ENCODE measurements at places on chromosomes 12 and 14.

- DNase-seq = no peak
These were observed 170.0 kb upstream of the SLC16A7 start for GRCh38 chr12:59425798-59426197.

- no peak for DNase-seq
These were observed 98.9 kb downstream of the ZFP36L1 start for GRCh38 chr14:68693926-68694325.

DNA sequence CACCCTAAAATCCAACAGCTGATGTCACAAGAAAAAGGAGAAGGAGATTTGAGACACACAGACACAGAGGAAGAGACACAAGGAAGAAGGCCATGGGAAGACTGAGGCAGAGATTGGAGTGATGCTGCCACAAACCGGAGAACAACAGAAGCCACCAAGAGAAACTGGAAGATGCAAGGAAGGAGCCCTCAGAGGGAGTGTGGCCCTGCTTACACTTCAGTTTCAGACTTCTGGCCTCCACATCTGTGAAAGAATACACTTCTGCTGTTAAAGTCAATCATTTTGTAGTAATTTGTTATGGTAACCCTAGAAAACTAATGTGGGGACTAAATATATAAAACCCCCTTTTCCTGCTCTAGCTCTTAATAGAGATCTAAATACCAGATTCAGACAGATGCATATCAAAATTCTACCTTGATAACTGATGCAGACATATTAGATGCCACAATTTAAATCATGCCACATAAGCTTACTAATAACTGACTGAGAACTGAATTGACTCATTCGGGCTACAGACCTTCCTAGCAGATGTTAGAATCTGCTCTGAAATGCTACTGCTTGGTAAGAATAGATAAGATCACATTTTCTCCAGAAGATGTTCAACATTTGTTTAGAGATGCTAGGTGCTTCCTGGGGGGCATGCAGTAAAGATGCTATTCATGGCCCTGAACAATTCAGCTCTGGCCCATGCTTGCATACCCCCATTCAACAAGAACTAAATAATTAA lies 113.1 kb upstream of the CCND2 start:
- DNase-seq = no peak

DNA sequence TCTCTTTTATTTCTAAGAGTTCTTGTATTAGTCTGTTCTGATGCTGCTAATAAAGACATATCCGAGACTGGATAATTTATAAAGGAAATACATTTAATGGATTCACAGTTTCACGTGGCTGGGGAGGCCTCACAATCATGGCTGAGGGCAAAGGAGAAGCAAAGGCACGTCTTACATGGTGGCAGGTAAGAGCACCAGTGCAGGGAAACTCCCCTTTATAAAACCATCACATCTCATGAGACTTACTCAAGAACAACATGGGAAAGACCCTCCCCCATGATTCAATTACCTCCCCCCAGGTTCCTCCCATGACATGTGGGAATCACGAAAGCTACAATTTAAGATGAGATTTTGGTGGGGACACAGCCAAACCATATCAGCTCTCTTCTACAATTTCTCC lies 503.0 kb downstream of the NPAS3 start:
- no peak for DNase-seq

DNA sequence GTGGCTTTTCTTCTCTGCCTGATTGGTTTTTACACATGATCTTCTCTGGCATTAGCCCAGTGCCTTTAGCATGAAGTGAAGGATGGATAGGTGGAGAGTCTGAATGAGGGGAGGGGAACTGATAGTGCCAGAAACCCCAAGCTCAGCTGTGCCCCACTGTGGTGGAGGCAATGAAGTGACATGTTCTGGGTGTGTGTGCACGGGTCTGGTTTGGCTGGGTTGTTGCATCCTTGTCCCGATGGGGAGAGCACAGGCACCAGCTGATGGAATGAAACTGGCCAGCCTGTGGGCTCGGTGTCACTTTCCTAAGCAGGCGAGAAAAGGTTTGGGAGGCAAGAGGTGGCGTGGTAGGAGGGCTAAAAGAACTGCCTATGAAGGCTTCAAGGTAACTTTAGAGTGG lies 65.3 kb downstream of the CACNA1C start:
- no peak for DNase-seq

- DNase-seq = no peak
These were observed 756 bp downstream of the RNASE7 start for GRCh38 chr14:21042918-21043317.

DNA sequence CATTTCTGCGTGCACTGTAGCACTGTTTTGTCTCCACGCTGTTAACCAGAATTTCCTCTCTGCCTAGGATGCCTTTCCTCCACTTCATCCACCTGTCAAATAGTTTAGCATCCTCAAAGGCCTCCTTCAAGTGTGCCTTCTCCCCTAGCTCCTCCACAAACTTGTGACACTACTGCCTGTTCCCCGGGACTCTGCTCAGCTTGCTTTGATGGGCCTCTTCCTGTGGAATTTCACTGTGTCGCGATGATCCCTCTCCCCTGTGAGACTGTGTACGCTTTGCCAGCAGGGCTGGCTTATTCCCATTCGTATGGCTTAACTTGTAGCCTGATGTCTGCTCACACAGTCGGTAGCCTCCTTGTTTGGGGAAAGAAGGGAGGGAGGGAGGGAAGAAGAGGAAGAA lies 426.8 kb downstream of the VRK1 start:
- no peak for DNase-seq

GRCh38 chr14:95679148-95679815 lies 6.9 kb upstream of the TCL1B start:
- no peak for DNase-seq

GRCh38 chr14:56216626-56217379 lies 98.6 kb downstream of the PELI2 start:
- DNase-seq = peak; percentile 27

- DNase-seq = no peak
These were observed 20.2 kb upstream of the FUT8 start for GRCh38 chr14:65392296-65392695.

DNA sequence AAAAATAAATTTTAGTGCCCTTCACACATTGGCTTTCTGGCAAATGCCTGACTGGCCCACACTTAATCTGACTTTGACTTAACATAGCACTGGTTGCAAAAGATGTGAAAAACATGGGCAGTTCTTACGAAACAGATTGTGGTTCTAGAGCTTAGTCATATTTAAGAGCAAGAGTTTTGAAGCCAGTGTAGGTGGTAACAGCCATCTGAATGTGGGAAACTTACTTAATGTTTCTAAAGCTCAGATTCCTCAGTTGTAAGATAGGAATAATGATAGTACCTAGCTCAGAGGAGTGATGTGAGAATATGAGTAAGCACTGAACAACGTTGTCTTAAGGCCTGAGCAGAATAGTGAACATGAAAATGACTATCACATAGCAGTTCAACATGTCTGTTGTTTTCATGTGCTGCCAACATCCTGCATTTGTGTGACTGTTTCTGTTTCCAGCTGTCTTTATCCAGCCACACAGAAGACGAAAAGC lies 262.7 kb downstream of the SYT1 start:
- DNase-seq = no peak

GRCh38 chr12:96549341-96549740 lies 60.0 kb downstream of the CFAP54 start:
- DNase-seq = no peak

DNA sequence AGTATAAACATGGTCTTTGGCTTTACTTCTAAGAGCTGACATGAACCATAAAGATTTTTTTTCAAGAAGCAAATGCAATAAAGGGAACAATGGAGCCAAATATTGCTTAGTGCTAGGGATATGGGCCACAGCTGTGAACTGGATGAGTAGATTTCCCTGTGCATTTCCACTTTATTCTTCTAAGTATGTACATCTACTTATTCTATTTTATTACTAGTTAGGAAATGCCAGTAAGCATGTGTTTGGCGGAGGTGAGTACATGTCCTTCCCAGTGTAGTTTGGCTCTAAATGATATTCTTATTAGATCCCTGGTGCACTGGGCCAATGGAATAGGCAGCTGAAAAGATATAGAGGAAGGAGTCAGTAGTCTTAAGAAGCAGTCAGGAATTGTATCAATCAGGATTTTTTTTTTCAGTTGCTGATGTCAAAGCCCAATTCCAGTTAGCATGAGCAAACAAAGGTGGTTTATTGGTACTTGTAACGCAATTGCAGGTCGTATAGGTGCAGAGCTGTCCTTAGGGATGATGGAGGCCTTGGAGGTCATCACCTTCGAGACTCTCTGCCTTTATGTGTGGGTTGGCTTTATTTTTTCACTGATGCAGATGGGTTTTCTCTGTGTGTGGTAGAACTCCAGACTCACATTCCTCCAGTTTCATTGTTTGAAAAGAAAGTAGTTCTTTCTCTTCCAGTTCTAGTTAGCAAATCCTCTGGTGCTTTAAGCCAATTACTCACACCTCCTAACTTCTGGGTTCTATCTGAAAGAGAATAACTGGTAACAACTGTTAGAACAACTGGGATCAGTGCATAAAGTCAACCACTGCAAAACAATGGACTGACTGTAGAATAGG lies 139.0 kb upstream of the LRIG3 start:
- DNase-seq = no peak

- no peak for DNase-seq
These were observed 318.2 kb downstream of the NUAK1 start for GRCh38 chr12:105820429-105821125.

GRCh38 chr12:111029732-111030131 lies 109.4 kb upstream of the MYL2 start:
- no peak for DNase-seq

DNA sequence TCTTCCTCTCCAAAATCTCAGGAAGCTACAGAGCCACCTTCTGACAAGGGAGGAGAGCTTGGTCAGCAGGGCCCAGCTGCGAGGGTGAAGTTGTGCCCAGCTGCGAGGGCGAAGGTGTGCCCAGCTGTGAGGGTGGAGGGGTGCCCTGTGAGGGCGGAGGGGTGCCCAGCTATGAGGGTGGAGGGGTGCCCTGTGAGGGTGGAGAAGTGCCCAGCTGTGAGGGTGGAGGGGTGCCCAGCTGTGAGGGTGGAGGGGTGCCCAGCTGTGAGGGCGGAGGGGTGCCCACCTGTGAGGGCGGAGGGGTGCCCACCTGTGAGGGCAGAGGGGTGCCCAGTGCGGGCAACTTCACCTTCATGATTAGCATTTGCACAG lies 20.4 kb upstream of the TTC7B start:
- DNase-seq = no peak

- DNase-seq = no peak
These were observed 9.5 kb upstream of the PGF start for GRCh38 chr14:74964787-74965485.

DNA sequence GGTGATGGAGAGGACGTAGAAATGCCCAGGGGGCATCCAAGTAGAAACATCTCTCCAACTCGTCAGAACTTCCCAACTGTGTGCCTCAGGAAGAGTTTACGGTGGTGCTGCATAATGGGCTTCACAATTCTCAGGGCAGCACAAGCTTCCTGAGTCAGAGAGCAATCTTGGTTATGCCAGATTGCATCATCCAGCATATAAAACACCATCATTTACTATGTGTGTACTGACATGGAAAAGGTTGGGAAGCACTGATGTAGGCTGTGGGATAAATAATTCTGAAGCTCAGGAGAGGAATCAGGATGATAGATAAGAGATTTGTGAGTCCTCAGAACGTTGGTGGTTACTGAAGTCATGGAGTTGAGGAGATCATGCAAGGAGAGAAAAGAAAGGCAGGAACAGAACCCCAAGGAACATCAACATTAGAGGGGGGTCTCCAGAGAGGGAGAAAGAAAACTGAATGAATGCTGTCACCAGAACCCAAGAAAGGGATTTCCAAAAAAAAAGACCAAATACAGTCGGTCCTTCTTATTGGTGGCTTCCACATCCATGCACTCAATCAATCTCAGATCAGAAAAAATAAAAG lies 4.7 kb upstream of the NCKAP5L start:
- no peak for DNase-seq

DNA sequence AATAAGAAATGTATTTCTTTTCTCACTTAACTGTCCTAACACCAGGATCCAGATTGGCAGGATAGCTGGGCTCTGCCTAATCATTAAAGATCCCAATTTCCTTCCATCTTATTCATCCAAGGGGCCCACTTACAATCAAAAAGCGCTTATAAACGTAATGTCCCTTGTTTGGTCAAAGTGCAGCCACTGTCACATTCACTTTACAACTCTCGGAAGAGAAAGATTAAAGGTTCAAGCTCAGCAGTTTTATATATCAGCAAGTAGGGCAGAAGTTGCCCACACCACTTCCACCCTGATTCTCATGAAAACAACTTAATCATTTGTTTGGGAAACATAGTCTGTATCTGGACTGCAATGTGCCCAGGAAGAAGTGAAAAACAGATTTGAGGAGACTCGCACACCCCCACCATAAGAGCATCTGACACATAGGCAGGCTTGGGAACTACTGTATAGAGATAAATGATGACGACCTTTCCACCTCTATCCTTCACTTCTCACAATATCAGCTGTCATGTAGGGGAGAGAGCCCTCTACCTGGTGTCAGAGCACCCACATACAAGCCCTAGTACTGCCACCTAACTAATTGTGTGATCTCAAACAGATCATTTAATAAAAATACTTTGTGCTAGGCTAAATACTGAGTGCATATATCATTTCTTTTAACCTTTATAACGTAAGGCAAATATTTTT lies 80.8 kb downstream of the CAPZA3 start:
- no peak for DNase-seq

- DNase-seq = no peak
These were observed 402.5 kb downstream of the PCNX1 start for GRCh38 chr14:71309756-71310155.

Measured in KBM-7 (cell line).